ENCODE measurements at places on chromosomes 7 and 10. TPM values are rescaled to one million over a fixed set of nuclear protein-coding genes. Genes with fewer than 3 reads are reported as not detected.

DHX32 gene
- total RNA-seq: 40.4 TPM

CALML3 gene
- total RNA-seq: not detected

CRHR2 gene
- 0.72 TPM for total RNA-seq

MKX gene
- total RNA-seq: 10.1 TPM

EPHB6 gene
- total RNA-seq: 4.3 TPM

NKX1-2 gene
- total RNA-seq: not detected

AKR1C8 gene
- total RNA-seq: 2.9 TPM

CALCR gene
- 0.48 TPM for total RNA-seq

HABP2 gene
- total RNA-seq: 0.24 TPM

TMEM236 gene
- total RNA-seq: 1.2 TPM

WDFY4 gene
- total RNA-seq: 4.6 TPM

SPDYE16 gene
- 3.6 TPM for total RNA-seq

HOXA13 gene
- 15.6 TPM for total RNA-seq

All from umbilical cord (tissue), 2 donors.